WERI-Rb-1 (cell line): ENCODE measurements at places on chromosomes 6 and 20.

DNA sequence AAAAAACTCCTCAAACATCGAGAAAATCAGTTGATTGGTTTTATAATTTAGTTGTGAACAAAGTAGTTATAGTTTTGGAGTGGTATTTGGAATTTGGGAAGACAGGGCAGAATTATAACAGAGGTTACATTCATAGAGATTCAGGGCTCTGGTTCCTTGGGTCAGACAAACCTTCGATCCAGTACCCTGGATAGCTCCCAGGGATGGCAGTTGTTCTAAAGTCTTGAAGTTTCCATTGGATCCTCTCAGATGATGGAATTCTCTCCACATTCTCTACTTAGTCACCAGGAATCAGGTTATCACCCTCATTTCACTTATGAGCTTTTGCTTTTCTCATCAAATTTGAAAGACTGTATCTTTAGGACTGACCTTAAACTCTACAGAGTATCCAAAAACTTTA, 285.1 kb downstream of the CENPW start:
- no peak for DNase-seq

DNA sequence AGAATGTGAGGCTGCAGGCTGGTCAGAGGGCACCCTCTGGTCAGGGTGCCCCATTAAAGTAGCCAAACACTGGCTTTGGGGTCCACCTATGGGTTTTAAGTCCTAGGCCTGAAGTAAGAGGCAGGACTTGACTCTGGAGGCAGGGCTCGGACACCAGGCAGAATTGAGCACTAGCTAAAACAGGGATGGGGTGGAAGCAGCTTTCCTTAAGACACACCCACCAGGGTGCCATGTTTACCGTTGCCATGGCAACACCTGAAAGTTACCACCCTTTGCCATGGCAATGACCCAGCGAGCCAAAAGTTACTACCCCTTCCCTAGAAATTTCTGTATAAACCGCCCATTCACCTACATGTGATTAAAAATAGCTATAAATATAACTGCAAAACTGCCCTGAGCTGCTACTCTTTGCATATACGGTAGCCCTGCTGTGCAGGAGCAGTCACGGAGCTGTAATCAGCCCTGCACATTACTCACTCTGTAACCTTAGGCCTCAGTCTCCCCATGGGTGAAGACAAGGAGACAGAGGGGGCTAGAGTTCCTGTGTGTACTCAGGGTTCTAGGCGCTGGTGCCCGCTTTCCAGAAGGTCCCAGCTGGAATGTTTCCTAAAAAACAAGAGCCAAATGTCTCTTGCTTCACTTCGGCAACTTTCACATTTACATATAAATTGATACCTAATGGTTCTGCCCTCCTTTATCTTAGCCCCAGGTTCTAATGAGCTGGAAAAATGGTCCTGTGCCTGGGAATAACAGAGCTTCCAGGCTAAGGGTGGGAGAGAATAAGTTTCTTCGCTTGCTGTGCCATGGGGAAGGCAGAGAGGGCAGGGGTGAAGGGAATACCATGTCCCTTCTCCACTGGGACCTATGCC, 27.2 kb upstream of the SRSF6 start:
- DNase-seq = no peak

DNA sequence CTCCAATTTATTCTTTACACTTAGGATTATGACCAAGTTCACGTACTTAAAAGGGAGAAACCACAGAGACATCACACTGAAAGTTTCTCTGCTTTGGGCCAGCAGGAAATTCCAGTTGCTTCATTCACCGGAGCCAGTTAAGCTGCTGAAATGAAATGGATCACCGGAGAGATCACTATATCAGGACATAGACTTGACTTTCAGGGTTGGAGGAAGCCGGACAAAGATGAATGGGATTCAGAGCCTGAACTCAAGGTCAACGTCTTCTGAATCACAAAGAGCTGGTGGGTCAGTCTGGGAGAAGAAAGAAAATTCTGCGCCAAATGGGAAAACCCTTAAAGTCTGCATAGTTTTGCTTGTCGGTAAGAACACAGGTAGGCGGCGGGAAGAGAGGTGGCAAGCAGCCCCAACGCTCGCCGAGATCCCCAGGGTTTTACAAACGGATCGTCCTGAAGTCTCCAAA, 81.9 kb upstream of the CCDC28A start:
- no peak for DNase-seq

GRCh38 chr6:15089569-15090144, 156.2 kb upstream of the JARID2 start:
- no peak for DNase-seq

DNA sequence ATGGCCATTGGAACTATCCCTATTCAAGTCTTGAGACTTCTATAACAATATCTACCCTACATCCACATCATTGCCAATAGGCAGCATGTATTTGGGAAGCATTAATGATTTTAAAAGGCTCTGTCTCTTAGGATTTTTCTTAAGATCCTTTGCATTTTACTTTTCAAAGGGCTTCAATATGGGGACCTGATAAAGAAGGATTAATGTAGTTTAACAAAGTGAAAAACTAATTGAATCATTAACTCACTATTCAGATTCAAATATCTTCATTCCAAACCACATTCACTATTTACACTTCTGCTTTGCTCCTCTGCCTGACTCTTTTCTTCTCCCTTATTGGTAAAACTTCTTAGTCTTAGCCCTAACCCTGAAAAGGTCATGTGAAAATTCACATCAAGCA, 333.0 kb downstream of the EPHA7 start:
- DNase-seq = no peak

DNA sequence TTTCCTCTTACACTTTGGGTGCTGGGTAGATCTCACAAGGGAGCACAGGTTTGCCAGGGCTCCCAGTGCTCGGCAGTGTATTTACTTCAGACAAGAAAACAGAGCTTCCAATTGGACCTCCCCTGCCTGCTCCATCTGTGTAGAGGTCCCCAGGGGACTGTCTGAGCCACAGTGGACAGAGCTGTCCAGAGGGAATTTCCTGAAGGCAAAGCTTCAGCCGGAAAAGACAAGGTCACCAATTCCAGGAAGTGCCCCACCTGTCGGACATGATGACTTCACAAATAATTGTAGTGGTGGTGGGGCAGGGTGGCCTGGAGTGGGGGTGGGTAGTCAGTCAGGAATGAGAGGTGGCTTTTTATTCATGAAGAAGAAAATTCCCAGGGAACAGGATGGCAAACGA, 18.6 kb downstream of the ADGRF5 start:
- DNase-seq = no peak

DNA sequence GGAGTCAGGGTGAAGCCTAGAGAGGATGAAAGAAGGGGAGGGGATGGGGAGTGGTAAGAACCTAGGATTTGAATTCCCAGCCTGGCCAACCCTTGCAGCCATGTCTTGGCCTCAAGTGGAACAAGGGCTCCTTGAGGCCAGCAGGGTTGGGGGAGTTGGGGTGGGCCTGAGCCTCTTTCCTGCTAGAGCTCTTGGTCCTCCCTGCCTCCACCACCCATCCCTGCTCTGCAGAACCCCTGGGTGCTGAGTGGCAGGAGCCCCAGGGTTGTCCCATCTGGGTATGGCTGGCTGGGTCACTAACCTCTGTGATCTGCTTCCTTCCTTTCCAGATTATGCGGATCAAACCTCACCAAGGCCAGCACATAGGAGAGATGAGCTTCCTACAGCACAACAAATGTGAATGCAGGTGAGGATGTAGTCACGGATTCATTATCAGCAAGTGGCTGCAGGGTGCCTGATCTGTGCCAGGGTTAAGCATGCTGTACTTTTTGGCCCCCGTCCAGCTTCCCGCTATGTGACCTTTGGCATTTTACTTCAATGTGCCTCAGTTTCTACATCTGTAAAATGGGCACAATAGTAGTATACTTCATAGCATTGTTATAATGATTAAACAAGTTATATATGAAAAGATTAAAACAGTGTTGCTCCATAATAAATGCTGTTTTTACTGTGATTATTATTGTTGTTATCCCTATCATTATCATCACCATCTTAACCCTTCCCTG, 8.3 kb downstream of the VEGFA start:
- no peak for DNase-seq

DNA sequence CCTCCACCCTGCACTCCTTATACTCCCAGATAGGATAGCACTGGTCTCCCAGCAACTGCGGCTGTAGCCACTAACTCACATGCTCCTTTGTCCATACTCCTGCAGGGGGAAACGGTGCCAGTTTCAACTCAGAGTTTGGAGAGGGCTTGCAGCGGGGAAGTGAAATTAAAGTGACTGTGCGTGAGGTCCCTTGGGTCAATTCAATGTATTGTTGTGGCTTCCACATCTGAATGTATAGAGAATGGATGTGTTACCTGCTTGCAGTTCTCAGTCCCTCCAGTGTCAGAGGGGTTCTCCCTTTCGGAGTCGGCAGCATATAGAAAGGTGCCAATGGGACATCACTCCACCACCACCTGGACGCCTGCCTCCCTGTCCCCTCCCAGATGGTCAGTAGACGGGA, 93.6 kb upstream of the CNKSR3 start:
- no peak for DNase-seq

DNA sequence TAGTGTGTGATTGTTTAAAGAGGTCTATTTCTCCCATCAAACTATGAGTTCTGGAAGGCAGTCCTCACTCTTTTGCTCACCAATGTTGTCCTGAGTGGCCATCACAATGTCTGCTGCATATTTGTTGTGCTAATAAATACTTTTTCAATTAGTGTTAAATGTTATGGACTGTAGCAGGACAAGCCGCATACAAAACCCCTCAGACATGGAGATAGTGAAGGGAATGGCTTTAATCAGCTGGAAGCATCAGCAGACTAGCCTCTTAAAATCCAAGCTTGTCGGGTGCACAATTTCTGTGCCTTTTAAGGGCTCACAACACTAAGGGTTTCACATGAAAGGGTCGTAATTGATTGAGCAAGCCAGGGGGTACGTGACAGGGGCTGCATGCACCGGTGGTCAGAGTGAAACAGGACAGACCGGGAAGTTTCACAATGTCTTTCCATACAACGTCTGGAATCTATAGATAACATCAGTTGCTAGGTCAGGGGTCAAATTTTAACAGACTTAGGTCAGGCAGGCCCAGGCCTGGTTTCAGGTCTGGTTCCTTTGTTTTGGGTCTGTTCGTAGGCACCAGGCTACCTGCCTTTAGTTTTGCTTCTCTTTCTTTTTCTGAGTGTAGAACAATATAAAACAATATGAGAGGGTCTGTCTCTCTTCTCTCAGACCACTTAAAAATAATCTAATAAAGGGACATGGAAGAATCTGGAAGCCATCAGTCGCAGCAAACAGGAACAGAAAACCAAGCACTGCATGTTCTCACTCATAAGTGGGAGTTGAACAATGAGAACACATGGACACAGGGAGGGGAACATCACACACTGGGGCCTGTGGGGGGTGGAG, 327.6 kb upstream of the HTR1E start:
- no peak for DNase-seq

- DNase-seq = no peak
Measured at GRCh38 chr6:53322188-53323029, 26.3 kb downstream of the ELOVL5 start.

- no peak for DNase-seq
Measured at GRCh38 chr6:80077067-80077466, 29.4 kb upstream of the BCKDHB start.

DNA sequence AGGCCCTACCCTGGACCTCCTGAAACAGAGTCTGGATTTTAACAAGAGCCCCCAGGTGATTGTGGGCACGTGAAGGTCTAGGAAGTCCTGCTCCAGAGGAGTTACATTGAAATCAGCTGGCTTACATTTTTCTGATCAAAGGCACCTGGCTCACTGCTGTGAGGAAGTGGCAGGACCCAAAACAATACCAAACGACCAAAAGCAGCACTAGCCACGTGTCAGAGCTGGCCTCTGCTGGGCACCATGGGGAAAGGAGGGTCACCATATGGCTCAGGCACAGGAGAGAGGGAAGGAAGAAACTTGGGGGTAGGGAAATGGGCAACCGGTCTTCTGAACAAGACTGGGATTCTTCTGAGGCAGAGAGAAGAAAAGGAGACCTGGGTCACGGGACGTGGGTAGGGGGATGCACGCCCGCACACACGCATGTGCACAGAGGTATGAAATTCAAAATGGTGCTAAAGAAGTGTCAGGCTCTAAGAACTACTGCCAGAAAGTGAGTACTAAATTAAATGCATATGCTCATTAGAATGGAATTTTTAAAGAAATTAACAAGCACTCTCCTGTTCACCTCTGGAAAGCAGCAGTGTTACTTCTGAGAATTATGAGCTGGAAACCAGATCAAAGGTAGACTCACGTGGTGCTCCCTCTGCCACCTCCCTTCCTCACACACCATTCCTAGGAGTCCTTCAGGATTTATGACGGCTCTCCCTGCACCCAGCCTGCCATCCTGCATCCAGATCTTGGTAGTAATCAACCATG, 113.6 kb downstream of the TRERF1 start:
- DNase-seq = no peak

DNA sequence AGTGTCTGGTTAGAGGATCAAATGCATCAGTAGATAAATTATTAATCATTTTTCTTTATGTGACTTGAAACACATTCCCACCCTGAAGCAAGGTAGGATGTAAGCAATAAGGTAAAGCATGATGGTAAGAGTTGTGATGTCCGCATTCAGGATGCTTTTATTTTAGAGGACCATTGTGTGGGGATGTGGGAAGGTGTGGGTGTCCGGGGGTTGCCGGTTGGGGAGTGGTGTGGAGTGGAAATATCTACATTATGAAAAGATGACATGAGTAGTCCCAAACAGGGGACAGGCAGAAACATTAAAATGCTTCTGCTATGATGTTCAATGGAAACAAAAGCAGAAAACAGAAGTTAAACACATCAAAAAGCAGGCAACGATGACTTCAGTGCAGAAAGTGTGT, 215.4 kb downstream of the HIVEP2 start:
- DNase-seq = no peak

- no peak for DNase-seq
Measured at GRCh38 chr6:108799354-108799717, 48.9 kb upstream of the ARMC2 start.

GRCh38 chr6:80380566-80380965, 274.1 kb downstream of the BCKDHB start:
- DNase-seq = no peak

GRCh38 chr6:82957171-82957867, 108.3 kb downstream of the UBE3D start:
- no peak for DNase-seq

- no peak for DNase-seq
Measured at GRCh38 chr6:155448668-155449449, 6.8 kb downstream of the NOX3 start.

- DNase-seq = no peak
Measured at GRCh38 chr20:38152175-38152620, 12.9 kb downstream of the TGM2 start.

DNA sequence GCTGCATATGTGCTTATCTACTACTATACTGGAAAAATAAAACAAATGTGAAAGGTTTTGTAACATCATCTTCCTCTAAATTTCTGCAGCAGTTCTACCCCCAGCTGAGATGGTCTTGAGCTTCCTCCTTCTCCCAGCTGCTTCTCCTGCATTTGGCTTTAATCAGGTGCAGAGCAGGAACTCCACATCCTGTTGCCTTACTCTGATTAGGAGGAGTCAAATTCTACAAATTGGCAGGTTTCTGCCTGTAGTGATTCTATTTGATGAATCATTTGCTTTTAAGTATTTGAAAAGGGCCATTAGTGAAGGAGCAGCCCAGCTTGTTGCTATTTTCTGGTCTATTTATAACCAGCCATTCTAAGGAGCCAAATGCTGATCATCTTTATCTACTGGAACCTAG, 224.5 kb downstream of the GMDS start:
- DNase-seq = no peak

- no peak for DNase-seq
Measured at GRCh38 chr6:156189195-156189594, 588.0 kb upstream of the ARID1B start.

- DNase-seq = no peak
Measured at GRCh38 chr20:33681728-33682353, 4.3 kb downstream of the E2F1 start.
